HS-5 (cell line): ENCODE measurements at places on chromosomes 5 and 9.
A peak's percentile ranks its signal among the peaks of the same experiment; 100 is the strongest.

- DNase-seq = no peak
Observed at GRCh38 chr9:118009614-118010013, 305.4 kb downstream of the TLR4 start.

- DNase-seq = no peak
Observed at GRCh38 chr5:77076961-77077828, 9.9 kb downstream of the ZBED3 start.

DNA sequence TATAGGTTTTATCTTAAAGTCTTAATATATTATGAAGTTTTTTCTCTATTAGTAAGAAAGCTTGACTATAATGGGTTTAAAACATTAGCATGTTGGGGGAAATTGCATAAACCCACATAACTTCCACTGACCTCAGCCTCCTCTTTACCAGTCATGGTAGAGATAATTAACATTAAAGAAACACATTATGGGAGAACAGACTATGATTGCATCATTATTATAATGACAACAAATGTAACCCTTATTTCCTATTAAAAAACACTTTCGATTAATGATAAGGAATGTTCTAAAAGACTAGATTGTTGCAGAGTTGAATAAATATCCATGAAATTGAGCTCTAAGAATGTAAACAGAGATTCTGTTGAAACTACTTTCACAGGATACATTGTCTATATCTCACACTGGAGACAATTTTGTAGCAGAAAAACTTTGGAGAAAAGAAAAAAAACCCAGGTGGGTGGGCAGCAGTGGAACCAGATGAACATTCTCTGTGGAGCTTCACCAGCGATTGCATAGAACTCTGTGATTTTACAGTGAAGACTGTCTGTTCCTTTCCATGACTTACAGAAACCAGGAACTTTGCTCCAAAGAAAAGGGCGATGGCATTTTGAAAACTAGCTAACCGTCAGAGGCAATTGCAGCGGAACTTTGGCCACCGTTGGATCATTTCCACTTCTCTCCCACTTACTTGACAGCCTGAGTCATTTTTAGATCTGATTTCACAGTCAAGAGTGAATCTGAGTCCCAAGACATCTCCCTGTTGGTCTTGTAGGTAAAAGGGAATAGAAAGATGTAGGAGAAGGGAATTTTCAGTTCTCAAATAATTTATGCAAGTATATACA lies 21.0 kb upstream of the ERAP2 start:
- DNase-seq = no peak

DNA sequence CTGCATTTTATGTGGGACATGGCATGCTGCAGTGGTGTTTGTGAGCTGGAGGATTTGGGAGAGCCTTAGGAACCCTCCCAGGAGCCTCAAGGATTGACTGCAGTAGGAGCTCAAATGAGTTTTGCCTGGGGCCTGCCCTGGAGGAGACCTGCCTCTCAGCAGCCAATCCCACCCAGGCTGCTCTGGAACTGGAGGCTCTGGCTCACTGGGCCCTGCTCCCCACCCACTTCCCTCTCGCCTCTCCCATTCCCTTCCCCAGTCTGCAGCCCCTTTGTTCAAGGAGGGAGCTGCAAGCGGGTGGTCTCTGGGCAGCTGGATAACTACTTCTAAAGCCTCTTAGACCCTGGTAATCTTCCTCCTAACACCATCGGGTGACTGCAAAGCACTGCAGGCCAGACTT lies 24.2 kb downstream of the KCNIP1 start:
- no peak for DNase-seq

GRCh38 chr9:120983259-120983837 lies 56.8 kb upstream of the TRAF1 start:
- DNase-seq = no peak

DNA sequence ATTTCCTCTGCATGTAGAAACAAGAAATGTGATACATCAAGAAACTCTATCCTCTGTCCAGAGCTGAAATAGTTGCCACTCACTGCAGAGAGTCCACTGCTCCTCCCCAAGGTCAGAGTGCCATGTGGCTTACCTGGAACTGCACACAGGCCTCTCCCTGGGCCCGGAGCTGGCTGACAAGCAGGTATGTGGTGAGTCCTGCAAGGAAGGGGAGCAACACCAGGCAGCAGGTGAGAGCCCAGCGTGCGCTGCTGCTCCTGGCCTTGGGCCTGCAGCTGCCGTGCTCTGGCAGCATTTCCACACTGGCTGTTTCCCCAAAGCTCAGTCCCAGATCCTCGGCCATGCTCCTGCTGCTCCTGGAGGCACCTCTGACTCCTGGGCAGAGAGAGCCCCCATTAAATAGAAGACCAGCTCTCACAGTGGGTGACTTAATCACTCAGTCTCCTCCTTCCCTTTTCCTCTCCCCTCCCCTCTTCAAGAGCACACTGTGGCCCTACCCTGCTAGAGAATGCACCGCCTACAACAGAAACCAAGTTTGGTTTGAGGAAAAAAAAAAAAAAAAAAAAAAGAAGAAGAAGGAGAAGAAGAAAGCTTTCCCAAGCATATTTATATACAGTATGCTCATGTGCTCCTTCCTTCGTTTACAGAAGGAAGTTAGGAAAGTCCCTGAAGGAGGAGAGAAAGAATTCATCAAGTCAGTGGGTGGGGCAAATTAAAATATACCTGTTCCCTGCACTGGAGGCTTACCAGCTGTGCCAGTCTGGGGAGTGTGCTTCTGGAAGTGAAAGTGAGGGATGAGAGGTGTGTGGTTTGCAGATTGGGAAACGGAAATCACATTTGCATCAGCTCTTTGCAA lies at the start of gene TNFSF15:
TSS of gene TNFSF15 (minus strand) at position 370 of the 856 bp plus-strand sequence. CDS start at position 343, 27 bp downstream.
- no peak for DNase-seq

GRCh38 chr5:116554764-116555163 lies 19.9 kb downstream of the SEMA6A start:
- DNase-seq = no peak

DNA sequence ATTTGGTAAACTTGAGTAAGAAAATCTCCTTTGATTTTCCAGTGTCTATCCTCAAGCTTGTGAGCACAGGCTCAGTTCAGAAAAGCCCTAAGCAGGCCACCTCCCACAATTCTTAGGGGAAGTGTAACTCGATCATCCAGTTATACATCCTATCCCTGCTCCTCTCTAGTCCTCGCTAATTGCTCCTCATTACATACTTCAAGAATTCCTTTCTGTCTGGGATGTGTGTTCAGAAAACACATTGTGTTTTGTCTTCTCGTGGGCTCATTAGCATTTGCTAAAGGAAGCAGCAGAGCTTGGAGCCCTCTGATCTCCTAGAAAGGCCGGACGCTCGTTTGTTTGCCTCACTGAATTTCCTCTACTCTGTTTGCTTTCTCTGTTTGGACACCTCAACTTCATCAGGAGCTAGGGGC lies 268.2 kb upstream of the RFX3 start:
- DNase-seq = no peak

DNA sequence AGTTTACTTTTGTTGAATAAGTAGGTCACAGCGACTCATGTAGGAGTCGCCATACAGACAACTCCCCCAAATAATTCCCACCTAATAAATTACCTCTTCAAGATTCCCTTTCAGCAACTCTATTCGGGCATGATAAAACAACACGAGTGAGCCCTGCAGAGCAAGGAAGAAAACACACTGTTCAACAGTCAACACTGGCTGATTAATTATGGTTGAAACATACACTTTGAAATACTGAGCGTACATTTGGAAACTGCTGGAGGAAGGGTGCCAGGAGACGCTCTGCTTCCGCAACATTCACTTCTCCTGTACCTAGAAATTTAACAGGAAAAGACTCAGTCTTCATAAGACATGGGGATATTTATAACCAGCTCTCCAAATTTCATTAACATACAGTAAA lies 117.5 kb downstream of the TTC39B start:
- no peak for DNase-seq

DNA sequence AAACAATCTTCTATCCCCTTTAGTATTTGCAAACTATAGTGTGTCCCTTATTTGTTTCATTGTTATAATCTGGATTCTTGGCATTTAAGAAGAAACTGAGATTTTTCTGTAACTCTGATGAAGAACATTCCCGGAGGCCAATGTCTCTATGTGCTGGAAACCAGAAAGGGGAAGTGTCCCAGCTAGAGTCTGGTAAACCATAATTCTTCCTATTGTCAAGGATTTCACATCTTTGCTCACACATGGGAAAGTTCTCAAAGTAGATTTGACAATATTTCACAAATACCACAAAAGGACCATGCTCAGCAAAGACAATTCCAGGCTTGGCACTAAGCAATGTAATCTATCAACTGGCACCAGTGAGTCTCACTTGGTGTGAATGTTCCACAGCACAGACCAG lies 146.8 kb downstream of the MUSK start:
- no peak for DNase-seq

- no peak for DNase-seq
Observed at GRCh38 chr9:13645557-13645956, 366.1 kb upstream of the MPDZ start.

DNA sequence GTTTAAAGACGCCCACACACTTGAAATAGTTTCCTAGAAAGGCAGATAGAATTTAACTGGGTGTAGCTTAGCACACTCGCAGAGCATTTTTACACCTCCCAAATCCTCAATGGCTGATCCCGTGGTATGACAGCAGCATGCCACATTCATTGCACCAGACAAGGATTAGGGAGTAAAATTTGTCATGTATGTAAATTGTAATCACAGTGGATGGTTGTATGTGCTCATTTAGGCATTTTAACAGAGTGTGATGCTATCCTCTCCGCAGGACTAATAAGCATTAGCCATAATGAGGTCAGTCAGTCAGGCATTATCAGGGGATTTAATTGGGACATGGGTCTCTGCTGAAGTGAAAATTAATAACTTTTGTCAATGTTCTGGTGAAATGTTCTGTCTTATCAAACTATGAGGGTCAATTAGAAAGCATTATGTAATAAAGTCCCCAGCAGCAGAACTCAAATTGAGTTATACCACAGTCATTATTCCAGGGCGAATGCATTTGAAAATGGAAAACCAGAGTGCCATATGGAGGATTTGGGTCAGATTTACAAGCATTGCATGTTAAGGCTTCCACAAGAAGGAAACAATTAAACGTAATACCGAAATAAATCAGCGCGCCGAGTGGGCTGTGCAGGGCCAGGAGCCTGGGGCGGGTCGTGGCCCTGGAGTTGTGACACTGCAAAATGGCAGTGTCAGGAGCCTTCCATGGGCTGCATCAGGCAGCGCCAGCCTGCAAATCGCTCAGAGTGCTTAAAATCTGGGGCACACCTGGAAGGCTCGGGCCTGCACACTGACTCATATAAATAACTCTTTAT lies 602.2 kb downstream of the BNC2 start:
- DNase-seq = no peak

DNA sequence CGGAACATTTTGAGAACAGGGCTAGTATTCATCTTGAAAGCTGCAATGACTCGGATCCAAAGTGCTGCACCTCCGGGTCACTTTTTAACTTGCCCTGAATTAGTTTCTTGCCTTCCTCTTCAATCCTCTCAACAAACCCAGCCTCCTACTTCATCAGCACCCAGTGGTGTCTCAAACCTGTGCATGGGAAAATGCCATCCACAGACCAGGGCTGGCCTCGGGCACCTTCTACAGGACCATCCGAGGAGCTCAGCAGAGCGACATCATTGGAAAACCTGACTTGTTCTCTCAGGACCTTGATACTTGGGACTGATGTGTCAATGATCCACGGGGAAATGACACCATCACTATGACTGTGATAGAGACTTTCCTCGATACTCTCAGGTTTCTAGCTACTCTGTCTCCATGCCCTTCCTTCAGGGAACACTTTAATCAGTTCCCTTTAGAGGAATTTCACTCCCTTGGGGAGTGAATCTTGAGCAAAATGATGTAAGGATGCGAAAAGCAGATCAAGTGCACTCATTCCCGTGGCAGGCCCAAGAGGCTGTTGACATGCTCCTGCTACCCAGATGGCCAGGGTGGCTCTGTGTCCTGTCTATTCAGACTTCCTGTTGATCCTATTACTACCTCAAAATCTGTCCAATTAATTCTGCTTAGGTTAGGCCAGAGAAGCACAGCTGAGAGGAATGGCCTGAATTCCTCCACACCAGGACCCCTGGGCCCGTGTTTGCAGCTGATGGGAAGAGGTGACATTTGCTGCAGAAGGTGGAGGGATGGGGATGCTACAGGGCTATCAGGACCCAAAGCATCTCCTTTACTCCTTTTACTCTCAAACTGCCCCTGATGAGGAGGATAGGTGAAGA lies 96.5 kb upstream of the SLC25A48 start:
- no peak for DNase-seq

- no peak for DNase-seq
Observed at GRCh38 chr5:73960426-73960825, 334.4 kb downstream of the ARHGEF28 start.

- no peak for DNase-seq
Observed at GRCh38 chr9:130114741-130115140, 57.5 kb upstream of the NCS1 start.

GRCh38 chr5:169153405-169153804 lies 147.5 kb downstream of the SLIT3 start:
- no peak for DNase-seq

DNA sequence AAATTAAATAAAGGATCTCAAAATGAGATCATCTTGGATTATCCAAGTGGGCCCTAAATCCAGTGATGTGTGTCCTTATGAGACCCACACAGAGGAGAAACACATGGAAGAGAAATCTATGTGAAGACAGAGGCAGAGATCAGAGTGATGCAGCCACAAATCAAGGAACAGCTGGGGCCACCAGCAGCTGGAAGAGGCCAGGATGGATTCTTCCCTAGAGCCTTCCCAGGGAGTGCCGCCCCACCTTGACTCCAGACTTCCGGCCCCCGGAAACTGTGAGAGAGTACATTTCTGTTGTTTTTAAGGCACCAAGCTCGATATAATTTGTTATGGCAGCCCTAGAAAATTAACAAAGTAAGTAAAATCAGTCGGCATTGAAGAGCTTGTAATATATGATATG lies 286.9 kb downstream of the FBXL7 start:
- DNase-seq = no peak

- no peak for DNase-seq
Observed at GRCh38 chr9:757246-757881, 84.1 kb upstream of the DMRT1 start.

DNA sequence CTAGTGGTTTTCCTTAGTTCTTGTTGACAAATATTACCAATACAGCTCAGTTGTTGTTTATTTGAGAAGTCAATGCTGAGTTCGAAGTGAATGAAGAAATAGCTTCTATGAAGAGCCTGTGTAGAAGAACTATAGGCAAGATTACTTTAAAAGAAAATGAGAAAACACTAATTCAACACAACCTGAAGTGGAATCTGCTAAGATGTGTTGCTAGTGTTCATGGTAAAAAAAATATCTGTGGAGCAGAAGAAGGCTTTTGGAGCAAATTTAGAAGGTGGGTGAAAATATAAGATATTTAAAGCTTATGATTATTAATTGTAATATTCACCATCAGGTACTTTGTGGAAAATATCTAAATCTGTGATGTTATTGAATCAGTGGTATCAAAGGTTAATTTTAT lies 2.5 kb upstream of the DOCK2 start:
- no peak for DNase-seq

DNA sequence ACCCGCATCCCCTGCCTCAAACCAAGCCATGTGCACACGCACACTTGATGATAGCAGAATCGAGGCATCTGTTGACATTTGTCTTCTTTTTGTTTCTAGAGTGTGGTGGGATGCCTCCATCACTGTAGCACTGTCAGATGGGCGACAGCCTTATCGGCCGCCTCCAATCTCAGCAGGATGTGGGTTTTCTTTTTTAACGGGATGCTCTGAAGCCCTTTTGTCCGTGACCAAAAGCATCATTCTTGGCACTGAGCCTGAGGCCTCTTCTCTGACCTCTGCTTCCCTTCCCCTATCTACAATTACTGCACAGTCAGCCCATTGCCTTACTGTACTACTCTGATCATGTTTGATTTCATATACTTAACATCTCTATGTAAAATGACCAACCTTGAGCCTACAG lies 78.3 kb downstream of the LMNB1 start:
- no peak for DNase-seq

- peak; percentile 77 for DNase-seq
Observed at GRCh38 chr9:125632321-125633115, 74.5 kb downstream of the MAPKAP1 start.
